ENCODE measurements at places on chromosomes 1 and 21. TPM values are rescaled to one million over a fixed set of nuclear protein-coding genes. Genes with fewer than 3 reads are reported as not detected.

Gene CYB561D1
- total RNA-seq: 7.3 TPM

Gene LDLRAD1
- not detected for total RNA-seq

Gene BRINP3
- total RNA-seq: 0.76 TPM

Gene GPR137B
- total RNA-seq: 7.1 TPM

Gene RNF223
- total RNA-seq: not detected

Gene RAB25
- total RNA-seq: 0.47 TPM

Gene FABP3
- 0.66 TPM for total RNA-seq

Data from A673 (cell line).